ENCODE measurements at places on chromosomes 12 and 14.

GRCh38 chr14:79727900-79728299, 483.4 kb downstream of the DIO2 start:
- no peak for DNase-seq

DNA sequence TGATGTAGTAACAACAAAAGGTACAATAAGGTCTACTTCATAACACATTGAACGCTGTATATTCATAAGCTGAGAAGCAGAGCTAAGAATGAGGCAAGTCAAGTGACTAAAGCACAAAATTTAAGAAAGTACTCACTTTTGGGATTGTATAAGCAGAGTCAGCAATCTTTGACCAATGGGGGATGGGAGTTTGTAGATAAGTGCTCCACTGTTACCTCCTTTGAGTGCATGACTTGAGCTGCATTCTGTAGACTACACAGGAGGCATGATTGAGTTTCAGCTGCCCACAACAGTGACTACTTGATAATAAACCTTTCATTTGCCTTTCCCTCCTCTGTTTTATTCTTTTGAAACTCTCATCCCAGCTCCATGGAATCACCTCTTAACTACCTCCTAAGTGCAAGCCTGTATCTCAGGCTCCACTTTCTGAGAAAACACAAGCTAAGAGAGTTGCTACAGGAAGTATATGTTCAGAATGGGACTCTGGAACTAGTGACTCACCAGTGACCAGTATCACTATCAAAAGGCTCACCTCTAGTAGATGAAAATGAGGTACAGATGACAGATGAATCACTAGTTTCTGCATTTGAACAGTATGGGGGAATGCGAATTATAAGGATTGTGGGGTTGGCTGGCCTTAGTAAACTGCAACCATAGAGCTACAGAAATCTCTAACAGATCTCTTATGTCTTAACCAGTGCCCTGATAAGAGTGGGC, 49.2 kb downstream of the SLC35F4 start:
- no peak for DNase-seq

- peak; percentile 57 for DNase-seq
These were observed 23.1 kb downstream of the LLPH start for GRCh38 chr12:66107451-66107915.

- DNase-seq = no peak
These were observed 33.2 kb downstream of the AKAP3 start for GRCh38 chr12:4615667-4616066.

- no peak for DNase-seq
These were observed at the start of gene BLTP3B for GRCh38 chr12:100142851-100143559. BLTP3B (minus strand) TSS chr12:100142874; CDS start chr12:100142635, 239 bp downstream.

- no peak for DNase-seq
These were observed 1.9 kb downstream of the DAAM1 start for GRCh38 chr14:59190372-59190771.

DNA sequence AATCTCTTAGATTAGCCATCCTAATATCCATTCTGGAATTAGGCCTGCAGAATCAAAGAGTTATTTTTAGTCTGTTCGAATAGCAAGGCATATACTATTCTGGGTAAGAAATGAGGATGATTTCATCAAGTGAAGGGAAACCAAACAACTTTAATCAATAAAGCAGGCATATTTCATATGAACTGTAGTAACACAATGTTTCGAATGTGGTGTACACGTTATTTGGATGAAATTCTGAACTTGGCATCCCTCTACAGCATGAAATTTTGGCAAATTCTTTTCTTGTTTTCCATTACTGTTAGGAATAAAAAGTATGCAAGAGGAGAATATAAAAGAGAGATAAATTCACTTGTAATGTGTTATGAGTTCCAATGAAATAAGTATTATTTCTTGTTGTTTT, 1233.3 kb upstream of the SEL1L start:
- no peak for DNase-seq

DNA sequence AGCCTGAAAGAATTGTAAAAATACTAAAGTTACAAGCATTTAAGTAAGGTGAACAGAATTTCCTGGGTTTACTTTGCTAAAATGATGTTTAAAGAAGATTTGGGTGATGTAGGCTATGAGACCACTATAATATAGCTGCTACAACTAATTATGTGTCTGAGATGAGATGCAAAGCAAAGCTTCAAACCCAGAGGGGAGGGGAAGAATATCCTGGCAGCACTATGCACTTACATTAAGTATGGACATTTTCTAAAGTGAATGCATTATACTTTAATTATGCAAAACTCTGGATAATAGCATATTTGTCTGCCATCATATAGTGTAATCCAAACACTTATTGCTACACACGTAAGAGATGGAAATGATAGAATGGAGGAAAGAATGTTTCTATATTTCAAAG, 1003.7 kb downstream of the GALC start:
- DNase-seq = no peak

DNA sequence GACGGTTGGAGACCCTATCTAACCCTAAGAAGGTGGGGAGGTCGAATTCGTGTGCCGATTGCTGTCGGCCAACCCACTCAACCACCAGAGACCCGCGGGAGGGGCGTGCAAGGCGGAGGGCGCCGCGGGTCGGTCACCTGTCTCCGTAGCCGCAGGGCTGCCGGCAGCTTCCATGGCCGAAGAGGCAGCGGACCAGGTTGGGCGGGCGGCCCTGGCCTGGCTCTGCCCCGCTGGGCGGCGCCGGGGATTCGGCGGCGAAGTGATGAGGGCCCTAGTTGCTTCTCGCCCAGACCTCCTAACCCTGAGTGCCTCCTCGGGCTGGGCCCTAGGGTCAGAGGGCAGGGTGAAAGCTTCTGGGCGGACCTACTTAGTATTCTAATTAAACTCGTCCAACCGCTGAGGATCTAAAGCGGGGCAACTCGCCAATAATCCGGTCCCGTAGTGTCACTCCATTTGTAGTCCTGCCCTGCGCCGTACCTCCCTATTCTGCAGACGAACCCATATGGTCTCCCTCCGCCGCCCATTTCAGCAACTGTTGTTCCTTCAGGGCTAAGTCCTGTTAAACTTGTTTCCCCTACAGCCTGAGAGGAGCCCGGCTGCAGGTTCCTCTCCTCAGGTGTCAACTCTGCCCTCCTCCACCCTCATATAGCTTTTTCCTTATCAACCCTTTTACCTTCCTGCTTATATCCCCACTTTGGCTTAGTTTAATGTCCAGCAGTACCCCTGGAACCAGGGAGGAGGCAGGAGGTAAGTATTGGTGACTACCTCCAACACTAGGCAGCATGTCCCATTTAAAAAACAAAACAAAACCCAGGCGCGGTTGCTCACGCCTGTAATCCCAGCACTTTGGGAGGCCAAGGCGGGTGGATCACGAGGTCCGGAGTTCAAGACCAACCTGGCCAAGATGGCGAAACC, at the start of gene PYM1:
Gene PYM1, minus strand, starts transcription at position 307 of the 915 bp plus-strand sequence. Its CDS starts 133 bp downstream, at position 174.
- peak; percentile 87 for DNase-seq

GRCh38 chr12:92701441-92701840, 1.3 kb upstream of the PLEKHG7 start:
- DNase-seq = no peak

DNA sequence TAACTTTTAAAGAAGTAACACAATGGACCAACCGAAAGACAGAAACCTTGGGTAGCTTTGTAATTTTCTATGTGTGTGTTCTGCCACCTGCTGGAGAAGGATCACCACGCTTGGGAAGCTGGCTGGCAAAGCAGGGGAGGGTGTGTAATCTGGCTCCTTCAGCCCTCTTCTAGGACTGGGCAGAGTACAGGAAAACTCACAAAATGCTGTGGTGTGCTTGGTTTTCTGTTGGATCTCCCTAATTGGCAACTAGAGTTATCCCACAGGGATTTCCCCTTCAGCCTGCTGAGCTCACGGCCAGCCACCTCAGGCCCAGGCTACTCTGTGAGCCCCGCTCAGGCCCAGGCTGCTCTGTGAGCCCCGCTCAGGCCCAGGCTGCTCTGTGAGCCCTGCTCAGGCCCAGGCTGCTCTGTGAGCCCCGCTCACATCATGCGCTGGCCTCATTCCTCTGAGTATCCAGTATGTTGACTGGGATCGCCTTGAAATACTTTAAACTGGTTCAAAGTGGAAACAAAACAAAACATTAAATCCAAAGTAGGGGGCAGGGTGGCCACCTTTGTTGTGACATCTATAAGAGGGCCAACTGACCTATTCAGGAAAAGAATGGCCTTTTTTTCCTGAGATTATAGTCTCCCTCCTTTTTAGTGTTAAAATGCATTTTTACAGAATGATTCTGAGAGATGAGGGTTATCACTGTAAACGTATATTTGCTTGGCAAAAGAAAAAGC, 52.0 kb upstream of the RNU6-8 start:
- DNase-seq = no peak

GRCh38 chr12:25713264-25713663, 160.2 kb upstream of the LMNTD1 start:
- no peak for DNase-seq

DNA sequence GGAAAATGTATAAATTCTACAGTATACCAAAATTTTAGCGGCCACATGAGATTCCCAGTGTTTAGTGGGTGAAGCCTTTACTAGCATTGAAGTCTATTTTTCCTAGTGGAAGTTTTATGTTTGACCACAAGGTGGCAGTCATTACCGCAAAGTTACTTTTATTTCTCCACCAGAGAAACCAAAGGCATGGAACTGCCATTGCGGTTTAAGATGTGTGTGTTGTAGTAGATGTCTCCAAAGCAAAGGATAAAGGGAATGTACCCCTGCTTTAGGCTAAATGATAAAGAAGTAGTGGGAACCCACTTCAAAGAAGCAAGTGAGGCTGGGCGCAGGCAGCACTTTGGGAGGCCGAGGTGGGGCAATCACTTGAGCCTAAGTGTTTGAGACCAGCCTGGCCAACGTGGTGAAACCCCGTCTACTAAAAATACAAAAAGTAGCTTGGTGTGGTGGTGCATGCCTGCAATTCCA, 140.5 kb downstream of the PRKCH start:
- DNase-seq = no peak

DNA sequence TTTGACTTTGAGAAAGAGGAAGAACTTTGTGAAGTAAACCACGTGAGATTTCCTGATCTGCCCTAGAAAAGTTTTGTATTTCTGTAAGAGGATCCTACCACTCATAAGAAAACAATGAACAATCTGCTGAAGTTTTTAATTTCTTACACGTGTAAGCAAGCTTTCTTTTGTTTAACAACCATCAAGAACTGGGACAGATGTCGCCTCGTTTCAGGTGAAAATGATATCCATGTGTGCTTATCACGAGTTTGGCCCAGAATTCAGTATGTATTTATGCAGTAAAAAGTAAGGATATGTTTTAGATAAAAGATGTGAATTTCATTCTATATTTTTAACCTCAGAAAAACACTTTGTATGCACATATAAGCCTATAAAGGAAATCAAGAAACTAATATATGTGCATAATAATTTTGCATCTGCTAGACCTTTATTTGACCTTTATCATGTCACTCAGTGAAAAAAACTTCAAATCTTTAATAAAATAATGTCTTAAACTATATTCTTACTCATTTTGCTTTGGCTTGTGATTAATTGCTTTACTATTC, 56.9 kb upstream of the DHRS4 start:
- DNase-seq = no peak

DNA sequence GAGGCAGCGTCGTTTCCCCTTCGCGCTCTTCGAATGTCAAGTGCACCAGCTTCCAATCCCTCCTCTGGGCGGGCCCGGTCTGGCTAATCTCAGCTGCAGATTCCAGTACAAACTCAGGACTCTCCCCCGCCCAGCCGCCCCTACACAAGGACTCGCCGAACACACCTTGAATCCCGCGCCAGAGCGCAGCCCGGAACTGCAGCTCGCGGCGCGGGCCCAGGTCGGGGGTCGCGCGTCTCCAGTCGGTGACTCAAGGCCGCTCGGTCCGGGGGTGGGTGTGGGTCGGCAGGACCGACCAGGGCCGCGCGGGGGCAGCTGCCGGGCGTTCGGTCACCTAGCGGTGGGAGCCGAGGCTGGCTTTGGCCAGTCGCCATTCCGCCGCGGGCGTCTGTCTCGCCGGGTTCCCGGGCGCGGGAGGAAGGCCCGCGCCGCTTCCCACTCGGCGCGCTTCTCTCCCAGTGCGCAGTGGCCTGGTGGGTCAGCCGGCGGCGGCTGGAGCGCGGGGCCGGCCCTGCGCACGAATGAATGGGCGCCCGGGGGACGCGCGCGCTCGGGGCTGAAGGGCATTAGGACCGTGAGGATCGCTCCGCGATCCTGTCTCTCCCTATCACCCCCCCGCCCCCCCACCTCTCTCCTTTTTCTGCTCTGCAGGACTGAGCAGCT, at the start of gene GALNT16:
Gene GALNT16, plus strand, starts transcription at position 632 of the 663 bp plus-strand sequence. CDS start 133 bp downstream, outside the sequence.
- DNase-seq = no peak

- DNase-seq = no peak
These were observed 198.9 kb downstream of the FBXL14 start for GRCh38 chr12:1395421-1395955.

- no peak for DNase-seq
These were observed 122.5 kb downstream of the ZFP36L1 start for GRCh38 chr14:68670359-68670715.

DNA sequence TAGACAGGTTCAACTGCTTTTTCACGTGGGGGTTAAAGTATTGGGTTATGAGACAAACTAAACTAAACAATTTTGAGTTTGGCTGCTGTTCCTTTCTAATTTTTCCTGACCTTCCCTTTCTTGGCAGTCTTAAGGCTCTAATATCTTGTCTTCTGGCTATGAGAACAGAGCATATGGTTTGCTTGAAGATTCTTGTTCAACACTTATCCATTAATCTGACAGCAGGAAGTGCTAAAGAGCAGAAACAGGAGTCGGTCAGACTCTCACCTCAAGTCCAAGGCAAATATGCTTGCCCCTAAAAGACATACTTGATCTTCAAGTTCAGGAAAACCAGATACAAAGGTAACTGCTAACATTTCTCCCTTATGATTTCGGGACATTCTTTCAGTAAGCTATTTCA, 52.6 kb upstream of the KCNJ8 start:
- no peak for DNase-seq

DNA sequence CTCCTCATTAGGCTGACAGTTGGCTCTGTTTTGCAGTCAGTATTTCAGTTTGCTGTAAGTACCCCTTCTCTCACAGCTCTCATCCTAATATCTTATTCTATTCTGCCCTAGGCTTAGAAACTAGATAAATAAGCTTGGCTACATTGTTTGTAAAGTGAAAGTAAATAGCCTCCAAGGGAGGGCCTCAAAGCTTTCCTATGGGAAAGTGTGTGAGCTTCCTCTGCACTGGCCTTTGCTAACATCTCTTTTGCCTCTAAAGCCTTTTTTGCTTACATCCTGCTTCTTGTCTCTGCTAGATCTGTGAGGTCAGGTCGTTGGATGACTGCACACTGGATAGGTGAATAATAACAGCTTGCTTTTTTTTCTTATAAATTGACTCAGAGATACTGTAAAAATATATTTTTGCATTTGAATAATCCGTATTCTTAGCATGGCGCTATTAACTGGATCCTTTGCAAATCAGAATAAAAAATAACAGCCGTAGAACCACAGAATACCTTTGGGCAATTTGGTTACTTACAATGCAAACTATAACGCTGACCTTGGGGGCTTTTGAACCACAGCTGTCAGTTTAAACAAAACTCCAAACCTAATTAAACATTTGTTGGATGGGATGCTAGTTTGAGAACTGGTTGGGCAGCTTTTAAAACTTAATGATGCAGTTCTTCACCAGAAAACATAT, 55.1 kb downstream of the TTC6 start:
- DNase-seq = no peak

GRCh38 chr12:124388679-124389137, 93.8 kb downstream of the RFLNA start:
- DNase-seq = no peak
